ENCODE measurements at places on chromosomes 16 and 17. TPM values are rescaled to one million over a fixed set of nuclear protein-coding genes. Genes with fewer than 3 reads are reported as not detected.
A peak's percentile ranks its signal among the peaks of the same experiment; 100 is the strongest.

The IRF8 gene
- total RNA-seq, result 101 TPM

The TM4SF5 gene
- total RNA-seq, result not detected

The MED31 gene
- 26.1 TPM for total RNA-seq

The RRAD gene
- 1.8 TPM for total RNA-seq

DNA sequence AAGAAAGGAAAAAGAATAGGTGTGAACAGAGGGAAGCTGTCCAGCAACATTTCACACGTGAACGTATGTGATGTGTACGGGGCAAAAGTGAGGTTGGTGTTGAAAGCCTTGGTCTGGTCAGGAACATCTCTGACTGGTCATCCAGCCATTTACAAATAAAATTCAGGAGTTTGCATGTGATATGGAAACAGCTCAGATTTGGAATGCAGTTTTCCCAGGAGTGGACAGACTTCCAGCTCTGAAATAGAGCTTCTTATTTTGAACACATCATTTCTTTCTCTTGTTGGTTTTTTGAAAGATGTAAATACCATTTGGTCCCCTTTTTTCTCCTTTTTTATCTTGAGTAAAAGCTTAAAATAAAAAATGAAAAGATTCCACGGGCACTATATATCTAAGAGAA lies 566.2 kb upstream of the ZFHX3 start:
- no peak for DNase-seq

DNA sequence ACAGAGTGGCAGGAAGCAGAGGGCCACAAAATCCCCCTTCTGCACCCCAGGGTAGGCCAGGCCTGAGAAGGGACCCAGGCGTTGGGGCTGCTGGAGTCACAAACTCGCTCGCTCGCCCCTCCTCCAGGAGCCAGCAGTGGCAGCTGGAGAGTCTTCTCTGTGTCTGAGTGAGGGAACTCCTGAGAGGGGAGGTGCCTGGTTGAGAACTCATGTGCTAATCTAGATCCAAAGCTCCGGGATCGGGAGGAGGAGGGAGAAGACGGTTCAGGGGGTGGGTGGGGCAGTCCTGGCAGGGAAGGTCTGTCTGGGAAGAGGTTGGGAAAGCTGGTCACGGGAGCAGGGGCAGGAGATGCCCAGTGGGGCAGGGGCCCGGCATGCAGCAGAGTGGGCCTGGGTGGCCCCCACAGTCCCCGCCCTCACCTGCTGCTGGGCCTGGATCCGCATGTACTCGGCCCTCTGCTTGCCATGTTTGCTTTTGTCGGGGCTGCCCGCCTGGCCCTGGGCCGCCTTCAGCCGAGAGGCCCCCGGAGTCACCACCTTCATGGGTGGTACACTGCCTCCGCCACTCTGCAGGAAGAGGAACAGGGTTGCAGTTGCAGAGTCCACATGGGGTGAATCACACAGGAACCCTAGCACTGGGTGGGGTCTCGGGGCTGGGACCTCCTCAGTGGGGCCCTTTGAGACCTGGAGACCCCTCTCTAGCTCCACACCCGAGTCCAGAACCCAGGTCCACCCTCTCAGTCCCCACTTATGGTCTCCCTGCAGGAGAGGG lies 62.2 kb downstream of the SRCIN1 start:
- no peak for DNase-seq

DNA sequence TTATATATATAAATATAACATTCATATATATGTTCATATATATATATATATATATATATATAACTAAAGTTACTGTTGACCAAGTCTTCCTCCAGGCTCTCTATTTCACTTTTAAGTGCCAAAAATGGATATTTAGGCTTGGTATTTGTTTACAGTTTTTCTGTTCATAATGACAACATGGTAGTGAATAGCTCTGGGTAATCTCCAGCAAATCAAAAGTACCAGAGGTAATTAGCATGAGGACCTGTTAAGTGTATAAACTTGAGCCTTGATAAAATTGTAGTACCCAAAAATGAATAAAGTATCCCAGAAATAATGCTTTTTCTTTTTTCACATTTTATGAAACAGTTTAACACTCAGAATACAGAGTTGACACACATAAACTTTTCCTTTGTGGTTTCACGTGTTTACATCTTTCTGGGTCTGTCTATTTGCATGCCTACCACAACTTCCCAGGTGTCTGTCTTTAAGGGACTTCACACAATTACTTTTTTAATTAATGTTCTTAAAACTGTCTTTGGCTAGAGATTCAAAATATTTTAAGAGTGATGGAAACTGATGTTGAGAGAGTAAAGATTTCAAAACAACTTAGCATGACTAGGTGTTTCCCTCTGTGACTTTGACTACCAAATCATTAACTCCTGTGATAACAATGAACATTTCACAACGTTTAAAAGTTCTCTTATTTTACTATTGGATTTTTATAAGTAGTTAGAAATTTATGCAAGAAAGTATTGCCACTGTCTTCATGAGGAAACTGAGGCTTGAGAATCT lies 47.9 kb downstream of the RABEP1 start:
- no peak for DNase-seq

DNA sequence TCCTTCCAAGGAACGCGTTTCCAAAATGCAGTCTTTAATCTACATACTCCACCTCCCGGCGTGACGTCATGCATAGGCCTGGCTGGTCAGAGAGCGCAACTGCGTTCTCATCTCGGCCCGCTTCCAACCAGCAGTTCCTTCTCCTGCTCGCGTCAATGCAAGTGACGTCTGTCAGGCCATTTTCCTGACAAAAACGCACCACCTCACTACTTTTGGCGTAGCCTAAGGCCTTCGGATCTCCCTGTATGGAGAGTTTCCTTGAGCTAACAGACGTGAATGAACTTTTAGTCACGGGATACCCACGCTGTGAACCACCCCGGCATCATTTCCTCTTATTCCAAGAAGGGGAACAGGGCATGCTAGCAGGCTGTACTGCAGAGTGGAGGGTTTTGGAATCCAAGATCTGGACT lies 25.0 kb downstream of the TEX14 start:
- no peak for DNase-seq

GRCh38 chr17:6232732-6233101 lies 162.5 kb downstream of the WSCD1 start:
- no peak for DNase-seq

- no peak for DNase-seq
These were observed 1.3 kb downstream of the SERPINF1 start for GRCh38 chr17:1762901-1763898.

DNA sequence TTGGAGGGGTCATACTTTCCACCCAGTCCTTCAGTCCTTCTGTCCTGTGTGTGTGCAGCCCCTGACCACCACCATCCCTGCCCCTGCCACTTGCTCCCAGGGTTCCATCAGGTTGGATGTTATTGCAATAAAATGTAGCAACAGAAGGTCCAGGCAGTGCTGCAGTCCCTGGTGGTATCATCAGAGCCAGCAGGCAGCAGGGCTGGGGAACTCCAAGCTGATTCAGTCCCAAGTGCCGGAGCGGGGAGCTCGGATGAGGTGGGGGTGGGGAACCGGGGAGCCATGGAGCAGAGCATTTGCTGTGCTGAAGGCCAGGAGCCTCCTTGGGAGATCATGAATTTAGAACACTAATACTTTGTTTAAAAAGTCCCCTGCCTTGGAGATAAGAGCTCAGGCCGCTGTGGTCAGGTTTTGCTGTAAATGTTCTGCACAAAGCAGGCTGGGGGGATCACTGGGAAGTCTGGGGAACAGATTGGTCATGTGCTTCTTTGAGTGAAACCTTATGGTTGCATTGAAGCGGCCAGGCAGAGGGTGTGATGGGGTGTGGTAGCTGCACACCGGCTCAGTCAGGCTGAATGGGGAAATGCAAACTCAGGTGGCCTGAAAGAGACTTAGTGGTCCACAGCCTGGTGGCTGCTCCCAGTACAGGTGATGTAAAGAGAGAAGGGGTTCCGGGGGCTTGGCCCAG lies 225.9 kb downstream of the SEC14L1 start:
- no peak for DNase-seq

DNA sequence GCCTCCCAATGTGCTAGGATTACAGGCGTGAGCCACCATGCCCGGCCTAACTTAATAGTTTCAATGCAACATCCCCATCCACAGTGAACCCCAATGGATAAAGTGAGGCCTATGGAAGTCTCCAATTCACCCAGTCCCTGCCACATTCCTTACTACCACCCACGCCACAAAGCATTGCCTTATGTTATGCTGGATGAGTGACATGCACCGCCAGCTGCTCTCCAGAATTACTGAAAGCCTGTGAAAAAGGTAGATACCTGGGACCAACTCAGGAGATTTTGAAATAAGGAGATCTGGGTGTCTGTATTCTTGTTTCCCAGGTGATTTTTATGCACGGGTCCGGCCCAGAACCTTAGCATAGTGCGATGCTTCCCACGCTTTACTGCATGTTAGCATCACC lies 16.9 kb upstream of the GAS7 start:
- no peak for DNase-seq

DNA sequence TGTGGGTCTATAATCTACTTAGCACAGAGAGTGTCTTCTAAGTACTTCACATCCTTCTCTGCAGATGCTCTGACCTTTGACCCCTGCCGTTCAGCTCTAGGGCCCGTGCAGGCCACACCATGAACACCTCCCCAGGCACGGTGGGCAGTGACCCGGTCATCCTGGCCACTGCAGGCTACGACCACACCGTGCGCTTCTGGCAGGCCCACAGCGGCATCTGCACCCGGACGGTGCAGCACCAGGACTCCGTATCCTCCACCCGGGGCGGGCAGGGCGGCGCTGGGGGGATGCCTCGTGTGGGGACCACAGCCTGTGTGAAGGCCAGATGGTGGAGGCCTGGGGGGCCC lies 686 bp downstream of the MLST8 start:
- no peak for DNase-seq

- peak; percentile 82 for DNase-seq
These were observed at the start of gene NME3 for GRCh38 chr16:1771188-1771863. TSS of gene NME3 (minus strand) at chr16:1771543. CDS start at chr16:1771534, 9 bp downstream.

- no peak for DNase-seq
These were observed 47.2 kb downstream of the MARCHF10 start for GRCh38 chr17:62760945-62761267.

The MYL4 gene
- total RNA-seq, result not detected

The PIPOX gene
- 3.0 TPM for total RNA-seq

DNA sequence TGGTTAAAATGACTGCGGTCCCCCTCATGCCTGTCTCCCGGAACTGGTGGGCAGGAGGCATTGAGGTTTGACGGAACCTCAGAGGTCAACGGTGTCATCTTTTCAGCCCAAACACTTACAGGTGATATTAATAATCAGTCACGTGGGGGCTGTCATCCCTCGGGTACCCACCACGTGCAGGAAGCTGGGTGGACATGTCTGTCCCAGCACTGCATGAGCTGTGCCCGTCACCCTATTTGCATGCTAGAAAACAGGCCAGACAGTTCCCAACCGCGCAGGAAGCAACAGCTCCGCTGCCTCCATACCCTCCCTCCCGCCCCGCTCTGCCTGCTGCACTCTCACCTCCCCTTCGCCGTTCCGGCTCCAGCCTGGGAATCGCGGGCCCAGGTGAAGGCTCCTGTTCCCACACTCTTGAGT lies 1.4 kb downstream of the SYNGR3 start:
- DNase-seq, result peak; percentile 81

The CBFA2T3 gene
- total RNA-seq, result 2.5 TPM

Data from natural killer cell (primary cell).